Midbrain (tissue), 1 donor: ENCODE measurements at places on chromosomes 1 and 21.
A peak's percentile ranks its signal among the peaks of the same experiment; 100 is the strongest.

GRCh38 chr21:18812308-18812707 is 408.7 kb upstream of the TMPRSS15 start:
- no peak for DNase-seq

DNA sequence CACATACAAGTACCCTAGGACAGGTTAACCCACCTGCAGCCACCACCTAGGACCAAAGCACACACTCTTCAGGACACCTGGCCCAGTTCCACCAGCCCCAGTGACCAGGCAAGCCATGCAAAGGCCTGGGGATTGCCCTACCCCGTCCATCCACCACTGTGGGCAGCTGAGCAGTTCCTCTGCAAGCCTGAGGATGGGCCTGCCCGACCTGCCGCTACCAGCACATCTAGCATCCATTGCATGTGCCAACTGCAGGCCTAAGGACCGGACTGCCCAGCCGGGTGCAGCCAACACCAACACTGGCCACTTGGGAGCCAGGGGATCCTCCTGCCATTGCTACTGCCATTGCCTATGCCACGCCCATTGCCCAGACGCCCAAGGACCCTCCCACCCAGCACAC is 558.3 kb downstream of the SMYD3 start:
- no peak for DNase-seq

DNA sequence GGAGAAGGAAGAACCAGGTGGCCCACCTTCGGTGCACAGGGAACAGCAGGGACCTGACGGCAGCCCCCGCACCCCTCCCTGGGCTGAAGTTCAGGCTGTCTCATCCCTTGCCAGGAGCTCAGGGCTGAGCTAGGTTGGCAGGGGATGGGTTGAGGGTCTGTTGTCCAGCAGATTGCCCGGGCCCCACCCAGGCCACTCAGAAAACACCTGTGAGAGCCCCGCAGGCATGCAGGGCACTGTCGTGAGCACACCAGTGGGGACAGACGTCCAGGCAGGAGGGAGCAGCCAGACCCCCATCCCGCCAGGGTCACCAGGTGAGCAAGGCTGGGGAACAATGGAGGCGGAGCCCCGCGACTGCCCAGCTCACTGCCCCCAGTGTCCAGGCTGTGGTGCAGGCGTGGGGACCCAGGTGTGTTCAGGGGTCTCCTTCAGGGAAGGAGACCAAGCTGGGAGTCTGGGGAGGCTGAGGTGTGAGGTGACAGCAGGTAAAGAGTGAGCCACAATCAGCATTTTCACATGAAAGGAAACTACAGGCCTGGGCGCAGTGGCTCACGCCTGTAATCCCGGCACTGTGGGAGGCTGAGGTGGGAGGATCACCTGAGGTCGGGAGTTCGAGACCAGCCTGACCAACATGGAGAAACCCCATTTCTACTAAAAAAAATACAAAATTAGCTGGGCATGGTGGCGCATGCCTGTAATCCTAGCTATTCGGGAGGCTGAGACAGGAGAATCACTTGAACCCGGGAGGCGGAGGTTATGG is 9.4 kb upstream of the SAMD11 start:
- DNase-seq = no peak

- no peak for DNase-seq
Measured at GRCh38 chr1:96308314-96308713, 413.3 kb upstream of the PTBP2 start.

DNA sequence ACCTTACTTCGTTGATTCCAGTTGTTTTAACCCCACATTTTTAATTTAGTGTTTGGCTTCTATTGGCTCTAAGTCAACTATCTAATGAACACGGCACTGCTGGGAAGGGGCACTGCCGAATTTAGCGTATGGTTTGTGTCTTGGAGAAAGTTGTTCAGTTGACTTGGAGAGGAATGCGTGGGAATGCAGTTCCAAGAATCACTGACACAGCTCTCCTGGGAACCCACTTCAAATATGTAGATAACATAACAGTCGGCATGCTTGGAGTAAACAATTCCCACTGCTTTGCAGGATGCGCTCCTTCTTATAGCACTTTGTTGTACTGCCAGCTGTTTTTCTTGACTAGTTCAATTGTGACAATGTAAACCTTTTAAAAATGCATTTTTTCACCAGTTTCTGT is 104.3 kb downstream of the RYR2 start:
- DNase-seq = no peak

DNA sequence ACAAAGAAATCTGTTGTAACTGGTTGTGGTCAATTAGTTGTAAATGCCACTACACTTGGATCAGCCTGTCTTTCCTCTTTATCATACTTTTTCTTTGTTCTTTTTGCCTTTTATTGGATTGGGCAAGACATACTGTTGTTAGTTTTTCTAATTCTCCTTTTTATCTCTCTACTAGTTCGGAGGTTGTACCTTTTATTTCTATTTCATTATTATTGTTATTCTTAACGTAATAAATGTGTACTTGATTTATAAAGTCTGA is 59.2 kb downstream of the IVNS1ABP start:
- DNase-seq = no peak

- no peak for DNase-seq
Measured at GRCh38 chr1:31401241-31401640, 11.8 kb upstream of the SERINC2 start.

- peak; percentile 65 for DNase-seq
Measured at GRCh38 chr1:182069028-182069466, 7.5 kb upstream of the ZNF648 start.

DNA sequence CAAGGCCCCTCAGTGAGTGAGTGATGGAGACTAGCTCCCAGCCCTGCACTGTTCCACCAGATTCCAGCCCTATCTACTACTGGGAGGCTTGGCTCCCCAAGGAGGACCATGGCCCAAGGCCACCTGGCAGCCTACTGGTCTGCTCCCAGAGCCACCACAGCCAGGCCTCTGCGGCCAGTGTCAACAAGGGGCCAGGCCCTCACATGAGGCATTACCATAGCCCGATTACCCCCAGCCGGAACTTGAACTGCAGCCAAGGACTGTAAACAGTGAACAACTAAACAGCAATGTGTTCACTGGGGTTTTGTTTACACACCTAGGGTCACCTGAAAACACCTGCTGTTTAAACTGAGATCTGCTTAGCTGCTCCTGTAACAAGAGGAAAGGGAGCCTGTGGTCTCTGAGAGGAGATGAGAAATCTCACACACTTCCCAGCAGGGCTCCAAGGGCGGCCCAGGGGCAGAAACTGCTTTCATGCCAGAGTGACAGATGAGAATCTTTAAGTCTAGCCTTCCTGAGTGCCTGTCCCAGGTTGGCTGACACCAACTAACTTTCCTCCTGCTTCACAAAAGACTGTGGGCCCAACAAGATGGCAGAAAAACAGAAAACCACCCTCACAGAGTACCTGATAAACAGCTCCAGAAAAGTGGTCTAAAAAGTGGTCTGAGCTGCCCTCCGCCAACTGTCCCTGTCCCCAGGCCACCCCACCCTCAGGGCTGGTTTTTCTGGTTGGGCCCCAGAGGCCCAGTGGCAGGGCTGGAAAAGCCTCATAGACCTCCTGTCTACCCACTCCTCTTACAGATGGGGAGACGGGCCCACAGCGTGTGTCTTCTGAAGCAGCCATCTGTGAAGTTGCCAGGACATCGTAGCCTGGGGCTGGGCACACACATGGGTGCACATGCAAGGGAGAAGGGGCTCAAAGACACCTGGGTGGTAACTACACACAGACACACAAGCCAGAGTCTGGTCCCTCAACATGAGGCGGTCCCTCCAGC is 28.8 kb downstream of the MEF2D start:
- no peak for DNase-seq

DNA sequence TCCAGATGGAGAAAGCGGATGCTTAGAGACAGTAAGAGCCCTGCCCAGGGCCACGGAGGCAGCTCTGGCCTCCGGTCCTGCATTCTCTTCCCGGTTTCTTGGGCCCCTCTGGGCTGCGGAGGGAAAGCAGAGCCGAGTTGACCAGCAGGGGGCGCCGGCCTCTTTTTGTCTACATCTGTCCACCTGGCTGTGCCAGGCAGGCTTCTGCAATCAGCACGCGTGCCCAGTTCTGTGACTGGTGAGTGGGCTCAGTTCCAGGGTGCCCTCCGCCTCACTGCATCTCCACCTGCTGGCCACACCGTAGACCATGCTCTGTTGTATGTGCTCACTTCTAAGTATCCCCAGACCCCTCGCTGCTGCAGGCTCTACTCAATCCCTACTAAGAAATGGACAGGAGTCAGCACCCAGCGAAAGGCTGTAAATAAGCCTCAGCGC is 6.7 kb upstream of the HUNK start:
- peak; percentile 86 for DNase-seq

- DNase-seq = no peak
Measured at GRCh38 chr1:116306840-116307442, 66.1 kb upstream of the ATP1A1 start.

GRCh38 chr1:108114033-108114599 is 86.0 kb downstream of the SLC25A24 start:
- DNase-seq = no peak

- no peak for DNase-seq
Measured at GRCh38 chr1:228727681-228728171, 7.6 kb upstream of the RHOU start.

GRCh38 chr1:44890007-44890406 is 47.0 kb upstream of the PTCH2 start:
- DNase-seq = no peak

- no peak for DNase-seq
Measured at GRCh38 chr1:99681583-99681982, 35.7 kb downstream of the PALMD start.

GRCh38 chr1:213676736-213677135 is 311.0 kb upstream of the PROX1 start:
- DNase-seq = no peak

DNA sequence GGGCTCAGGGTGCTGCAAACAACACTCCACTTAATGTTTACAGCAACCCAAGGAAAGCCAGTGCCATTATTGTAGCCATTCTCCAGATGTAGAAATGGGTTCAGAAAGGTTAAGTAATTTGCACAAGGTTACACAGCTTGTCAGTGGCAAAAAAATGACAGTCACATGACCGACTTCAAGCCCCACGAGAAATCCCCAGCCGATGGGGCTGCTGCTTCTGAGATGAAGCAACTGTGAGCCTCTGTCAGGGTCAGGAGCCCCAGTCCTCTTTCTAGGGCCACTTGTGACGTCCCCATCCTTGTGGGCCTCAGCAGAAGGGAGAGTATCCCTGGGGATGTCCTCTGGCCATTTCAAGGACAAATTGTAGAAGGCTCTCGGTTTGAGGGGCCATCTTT is 54.8 kb downstream of the EDN2 start:
- DNase-seq = no peak

GRCh38 chr1:37795340-37796125 is 1.9 kb downstream of the MANEAL start:
- peak; percentile 46 for DNase-seq

GRCh38 chr1:11752359-11753088 is 9.5 kb upstream of the C1orf167 start:
- DNase-seq = no peak

DNA sequence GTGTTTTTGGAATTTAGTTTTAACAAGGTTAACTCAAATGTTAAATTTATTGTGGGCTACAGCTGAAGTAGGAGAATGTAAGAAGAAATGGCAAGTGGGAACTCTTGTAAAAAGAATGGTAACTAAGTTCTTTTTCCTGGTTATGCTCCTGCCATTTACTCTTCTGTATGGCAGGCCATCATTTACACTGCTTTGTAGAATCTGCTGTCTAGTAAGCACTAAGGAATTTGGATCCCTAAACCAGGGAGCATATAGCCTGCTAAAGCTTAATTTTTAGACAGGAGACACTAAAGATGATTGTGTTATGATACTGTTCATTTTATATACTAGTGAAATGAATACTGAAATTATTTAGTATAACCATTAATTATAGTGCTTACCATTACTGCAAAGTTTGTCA is 85.3 kb downstream of the CAMTA1 start:
- DNase-seq = no peak

GRCh38 chr1:30034627-30035521 is 688.5 kb downstream of the MATN1 start:
- no peak for DNase-seq

GRCh38 chr1:165628147-165628822 is 2.7 kb upstream of the MGST3 start:
- DNase-seq = no peak

GRCh38 chr1:234520908-234521817 is 42.2 kb upstream of the TARBP1 start:
- DNase-seq = no peak

DNA sequence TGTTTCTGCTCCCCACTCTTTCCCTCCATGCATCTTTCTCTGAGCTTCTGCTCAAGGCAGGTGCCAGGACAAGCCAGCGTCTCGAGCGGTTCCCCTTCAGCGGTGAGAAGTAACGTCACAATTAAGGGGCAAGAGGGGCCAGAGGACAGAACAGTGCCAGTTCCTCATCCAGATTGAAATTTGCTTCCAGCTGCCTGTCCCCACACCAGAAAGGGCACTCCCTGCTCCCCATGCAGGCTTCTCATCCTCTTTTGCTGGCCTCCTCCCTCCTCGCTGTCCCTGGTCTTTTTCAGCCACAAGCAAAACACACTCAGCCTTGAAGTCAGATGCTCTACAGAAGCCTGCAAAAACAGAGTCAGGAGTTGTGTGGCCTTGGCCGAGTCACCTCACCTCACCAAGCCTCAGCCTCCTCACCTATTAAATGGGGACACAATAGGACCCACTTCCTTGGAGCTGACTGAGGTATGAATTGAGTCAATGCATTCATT is 35.0 kb upstream of the ECE1 start:
- DNase-seq = no peak

- DNase-seq = no peak
Measured at GRCh38 chr1:186605762-186606350, 74.4 kb downstream of the PTGS2 start.

- DNase-seq = no peak
Measured at GRCh38 chr1:241591317-241591716, 48.9 kb downstream of the CHML start.

- DNase-seq = peak; percentile 22
Measured at GRCh38 chr1:247647864-247648263, 31.7 kb downstream of the OR13G1 start.

DNA sequence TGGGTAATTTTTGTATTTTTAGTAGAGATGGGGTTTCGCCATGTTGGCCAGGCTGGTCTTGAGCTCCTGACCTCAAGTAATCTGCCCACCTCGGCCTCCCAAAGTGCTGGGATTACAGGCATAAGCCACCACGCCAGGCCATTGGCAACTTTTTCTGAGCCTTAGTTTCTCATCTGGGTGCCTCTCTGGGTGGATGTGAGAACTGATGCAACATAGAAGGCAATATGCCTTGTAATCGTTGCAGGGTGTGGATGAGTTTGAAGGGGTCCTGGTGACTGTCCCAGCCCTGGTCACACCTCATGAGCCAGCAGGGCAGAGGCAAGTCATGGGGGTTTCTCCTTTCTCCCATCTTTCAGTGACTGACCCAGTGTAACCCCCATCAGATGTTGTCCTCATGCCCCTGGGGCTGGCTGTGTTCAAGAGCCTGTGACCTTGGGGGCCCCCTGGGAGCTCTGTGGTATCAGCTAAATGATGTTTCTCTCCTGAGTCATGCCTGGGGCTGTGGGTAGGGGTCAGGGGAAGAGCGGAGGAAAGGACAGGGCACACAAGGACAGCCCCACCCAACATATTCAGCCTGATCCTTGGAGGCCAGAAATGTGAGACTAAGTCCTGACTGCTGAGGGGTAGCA is 3.6 kb downstream of the COL9A2 start:
- DNase-seq = no peak

- peak; percentile 13 for DNase-seq
Measured at GRCh38 chr21:33434770-33435360, 31.7 kb downstream of the IFNGR2 start.
